ENCODE measurements at places on chromosomes 11 and 22.

- no peak for DNase-seq
Measured at GRCh38 chr11:43689167-43689566, 8.6 kb downstream of the HSD17B12 start.

DNA sequence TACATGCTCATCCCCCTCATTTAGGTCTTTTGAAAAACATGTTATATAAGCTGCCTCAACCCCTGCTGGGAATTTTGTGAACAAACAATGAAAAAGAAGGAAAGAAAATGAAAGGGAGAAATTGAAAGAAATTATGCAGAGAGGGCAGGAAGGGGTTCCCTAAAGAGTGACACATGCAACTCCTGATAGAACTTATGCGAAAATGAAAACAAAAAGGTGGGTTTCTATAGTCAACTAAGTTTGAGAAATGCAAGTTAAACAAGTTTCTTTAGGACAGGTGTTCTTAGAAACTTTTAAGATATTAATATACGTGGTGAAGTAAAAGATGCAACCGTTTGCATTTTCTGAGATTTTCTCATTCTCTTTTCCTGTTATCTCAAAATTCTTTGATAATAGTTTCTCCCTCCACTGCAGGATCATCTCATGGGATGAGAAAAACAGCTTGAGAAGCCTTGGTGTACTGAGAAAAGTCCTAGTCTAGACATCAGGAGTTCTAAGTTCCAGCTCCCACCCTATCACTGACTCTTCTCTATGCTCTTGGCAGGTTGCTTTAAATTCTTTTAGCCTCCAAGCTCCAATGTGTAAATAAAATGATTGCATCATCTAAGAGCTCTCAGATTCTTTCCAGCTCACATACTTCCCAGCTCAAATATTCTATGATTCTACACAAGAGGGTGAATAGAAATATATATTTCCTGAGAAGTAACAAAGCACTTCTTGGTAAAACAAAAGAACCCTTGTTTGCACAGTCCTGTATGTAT lies 109.2 kb downstream of the FAM76B start:
- DNase-seq: peak; percentile 76

DNA sequence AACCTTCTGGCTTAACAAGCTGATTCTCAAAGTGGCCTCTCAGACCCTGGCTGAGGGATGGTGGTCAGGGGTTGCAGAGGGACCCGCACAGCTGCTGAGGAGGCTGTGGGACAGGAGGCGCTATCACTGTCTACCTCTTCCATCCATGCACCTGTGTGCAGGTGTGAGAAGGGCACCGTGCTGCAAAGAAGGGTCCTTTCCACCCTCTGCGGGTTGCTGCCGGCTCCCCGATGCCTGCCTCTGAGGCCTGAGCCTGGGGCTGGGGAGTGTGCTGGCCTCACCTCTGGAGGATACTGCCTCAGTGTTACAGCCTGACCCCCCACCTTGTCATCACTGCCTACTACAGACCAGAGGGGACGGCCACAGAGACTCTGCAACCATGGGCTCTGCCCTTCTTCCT lies 66.1 kb upstream of the B3GAT1 start:
- no peak for DNase-seq

DNA sequence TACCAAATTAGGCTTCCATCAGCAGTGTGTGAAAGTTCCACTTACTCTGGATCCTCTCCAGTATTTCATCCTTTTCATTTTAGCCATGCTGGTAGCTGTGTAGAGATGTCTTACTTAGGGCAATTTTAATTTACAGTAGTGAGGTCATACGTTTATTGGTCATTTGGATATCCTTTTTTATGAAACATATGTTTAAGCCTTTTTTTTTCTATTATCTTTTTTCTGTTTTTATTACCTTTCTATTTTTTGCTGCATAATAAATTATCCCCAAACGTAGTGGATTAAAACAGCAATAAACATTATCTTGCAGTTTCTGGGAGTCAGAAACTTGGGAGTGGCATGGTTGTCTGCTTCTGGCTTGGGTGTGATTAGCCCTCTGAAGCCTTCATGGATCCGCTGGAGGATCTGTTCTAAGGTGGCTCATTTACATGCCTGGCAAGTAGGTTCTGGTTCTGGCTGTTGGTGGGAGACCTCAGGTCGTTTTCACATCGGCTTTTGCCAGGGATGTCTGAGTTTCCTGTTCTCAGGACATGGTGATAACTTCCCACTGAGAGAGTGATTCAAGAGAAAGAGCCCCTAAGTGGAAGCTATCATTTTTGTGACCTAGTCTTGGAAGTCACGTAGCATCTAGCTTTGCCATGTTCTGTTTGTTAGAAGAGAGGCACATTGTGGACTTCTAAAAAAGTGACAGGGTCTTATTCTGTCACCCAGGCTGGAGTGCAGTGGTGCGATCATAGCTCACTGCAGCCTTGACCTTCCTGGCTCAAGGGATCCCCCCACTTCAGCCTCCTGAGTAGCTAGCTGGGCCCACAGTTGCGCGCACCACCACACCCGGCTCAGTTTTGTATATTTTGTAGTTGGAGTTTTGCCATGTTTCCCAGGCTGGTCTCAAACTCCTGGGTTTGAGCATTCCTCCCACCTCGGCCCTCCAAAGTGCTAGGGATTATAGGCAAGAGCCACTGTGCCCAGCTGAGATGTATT lies 38.6 kb downstream of the PPP6R3 start:
- DNase-seq: no peak

- no peak for DNase-seq
Measured at GRCh38 chr11:128929468-128929867, 13.2 kb downstream of the TP53AIP1 start.

- DNase-seq: no peak
Measured at GRCh38 chr22:41983513-41984405, 14.5 kb downstream of the SEPTIN3 start.

GRCh38 chr11:85182441-85183387 lies 444.4 kb downstream of the DLG2 start:
- no peak for DNase-seq

Data from left lung (tissue), 14 donors.